ENCODE measurements at places on chromosomes 13 and 19.

DNA sequence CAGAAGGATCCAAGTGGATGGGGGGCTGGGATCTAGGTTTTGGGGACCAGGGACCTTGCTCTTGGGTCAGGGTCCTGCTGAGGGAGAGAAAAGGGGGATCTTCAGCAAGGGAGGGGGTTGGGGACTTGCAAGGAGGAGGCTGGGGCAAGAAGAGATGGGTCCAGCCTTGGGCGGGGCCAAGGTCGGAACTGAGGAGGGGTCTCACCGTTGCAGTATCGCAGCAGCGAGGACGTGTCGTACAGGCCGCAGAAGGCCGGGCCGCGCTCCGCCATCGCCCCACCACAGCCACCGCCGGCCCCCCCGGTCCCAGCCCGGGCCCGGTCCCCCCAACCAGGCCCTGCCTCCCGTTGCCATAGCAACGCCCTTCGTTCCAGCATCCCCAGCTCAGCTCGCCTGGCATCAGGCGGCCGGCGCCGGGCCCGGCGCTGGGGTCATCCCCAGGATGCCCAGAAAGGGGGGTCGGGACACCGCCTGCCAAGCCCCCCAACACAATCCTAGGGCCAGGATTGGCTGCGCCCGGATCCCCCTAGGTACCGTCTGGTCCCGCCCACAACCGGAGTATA, 6.0 kb upstream of the EML2 start:
- no peak for DNase-seq

- no peak for DNase-seq
Measured at GRCh38 chr19:1098177-1099051, 3.2 kb upstream of the POLR2E start.

GRCh38 chr13:36129539-36129938, 1.6 kb downstream of the DCLK1 start:
- no peak for DNase-seq

GRCh38 chr19:3722443-3723109, 14.4 kb downstream of the TJP3 start:
- no peak for DNase-seq

- no peak for DNase-seq
Measured at GRCh38 chr13:36673838-36674326, at the start of gene SERTM1. SERTM1 (plus strand) TSS chr13:36674020; CDS start chr13:36695079, 21,059 bp downstream.

- no peak for DNase-seq
Measured at GRCh38 chr13:27601803-27602202, 18.5 kb downstream of the LNX2 start.

- DNase-seq, result no peak
Measured at GRCh38 chr13:68160466-68160865, 930.3 kb upstream of the PCDH9 start.
